A172 (cell line): ENCODE measurements at places on chromosomes 3 and 15. TPM values are rescaled to one million over a fixed set of nuclear protein-coding genes. Genes with fewer than 3 reads are reported as not detected.

DNA sequence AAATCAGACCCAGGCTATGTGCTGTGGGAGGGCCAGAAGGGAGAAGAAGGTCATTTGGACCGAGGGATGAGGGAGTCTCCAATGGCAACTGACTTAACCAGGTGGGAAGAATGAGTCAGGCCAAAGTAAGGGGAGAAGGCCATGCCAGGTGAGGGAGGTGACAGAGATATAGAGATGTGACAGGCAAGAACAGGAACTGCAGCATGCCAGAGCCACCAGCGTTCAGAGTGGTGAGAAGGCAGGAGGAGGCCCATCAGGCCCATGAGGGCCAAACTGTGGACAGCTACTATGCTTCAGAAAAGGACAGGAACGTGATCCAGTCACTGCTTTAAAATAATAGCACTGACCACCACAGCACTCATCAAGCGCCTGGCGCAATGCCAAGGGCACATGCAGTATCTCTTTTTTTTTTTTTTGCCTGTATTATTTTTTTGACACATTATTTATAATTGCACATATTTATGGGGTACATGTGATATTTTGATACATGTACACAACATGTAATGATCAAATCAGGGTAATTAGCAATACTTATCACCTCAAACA is 154.3 kb upstream of the IGF1R start:
- DNase-seq, result no peak

- no peak for DNase-seq
These were observed 23.7 kb downstream of the CPN2 start for GRCh38 chr3:194327218-194328052.

Gene TM4SF4
- not detected in 2 replicates for total RNA-seq

Gene MORC1
- not detected in 2 replicates for total RNA-seq

Gene SPSB4
- 1.1 and 2.9 TPM in 2 replicates for total RNA-seq
